ENCODE measurements at places on chromosomes 4 and X.

- DNase-seq, result no peak
These were observed 18.4 kb downstream of the XIAP start for GRCh38 chrX:123878252-123878721.

GRCh38 chr4:168126952-168127351, 34.6 kb downstream of the ANXA10 start:
- no peak for DNase-seq

DNA sequence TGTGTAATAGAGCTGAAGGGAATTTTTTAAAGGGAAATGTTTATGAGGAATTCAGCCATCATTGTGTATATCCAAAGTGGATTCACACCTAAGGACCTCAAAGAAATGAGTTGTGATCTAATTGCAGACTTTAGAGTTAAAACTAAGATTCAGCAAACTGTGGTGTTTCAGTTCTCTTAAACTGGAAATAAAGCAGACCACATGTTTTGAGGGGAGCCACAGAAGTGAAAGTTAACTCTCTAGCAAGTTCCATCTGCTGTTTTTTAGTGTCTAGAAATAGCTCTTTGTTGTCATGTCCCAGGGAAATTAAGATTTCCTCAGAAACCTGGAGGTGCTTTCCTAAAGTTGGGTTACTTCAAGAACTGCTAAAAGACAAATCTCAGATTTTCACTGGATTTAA, 97.3 kb upstream of the DDX3X start:
- peak; percentile 29 for DNase-seq

GRCh38 chr4:140893939-140894338, 137.8 kb upstream of the TBC1D9 start:
- no peak for DNase-seq

- no peak for DNase-seq
These were observed 103.9 kb downstream of the PDS5A start for GRCh38 chr4:39873823-39874222.

GRCh38 chr4:78691334-78691754, 84.8 kb upstream of the BMP2K start:
- no peak for DNase-seq

DNA sequence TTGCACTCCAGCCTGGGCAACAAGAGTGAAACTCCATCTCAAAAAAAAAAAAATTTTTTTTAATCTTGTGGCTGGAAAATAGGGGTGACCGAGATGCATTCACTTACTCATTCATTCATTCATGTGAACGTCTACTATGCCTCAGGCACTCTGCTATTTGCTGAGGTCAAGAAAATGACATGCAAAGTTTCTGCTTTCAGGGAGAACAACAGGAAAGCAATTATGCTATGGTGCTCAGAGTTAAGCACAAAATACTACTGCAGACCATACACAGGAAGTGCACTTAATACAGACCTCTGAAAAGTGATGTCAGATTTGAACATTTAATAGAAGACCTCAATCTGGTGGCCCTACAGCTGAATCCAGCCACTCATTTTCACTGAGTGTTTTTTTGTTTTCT, 59.6 kb upstream of the DUSP21 start:
- DNase-seq, result no peak

GRCh38 chrX:8946563-8946962, 87.4 kb downstream of the FAM9B start:
- no peak for DNase-seq

Data from GM19239 (cell line).